Activated CD4-positive, alpha-beta T cell treated with anti-CD3 and anti-CD28 coated beads for 36 hours (primary cell): ENCODE measurements at places on chromosomes 4 and X. TPM values are rescaled to one million over a fixed set of nuclear protein-coding genes. Genes with fewer than 3 reads are reported as not detected.

OTC gene
- not detected for total RNA-seq

OTUD6A gene
- total RNA-seq: not detected

VGLL1 gene
- not detected for total RNA-seq

CLDN24 gene
- total RNA-seq: not detected

CXCL1 gene
- not detected for total RNA-seq

PSAPL1 gene
- total RNA-seq: not detected

KLB gene
- total RNA-seq: not detected

FBXO8 gene
- total RNA-seq: 18.9 TPM
